Amygdala (tissue), 56 donors: ENCODE measurements at places on chromosomes 2 and 18.

- DNase-seq, result no peak
These were observed 9.2 kb downstream of the HS6ST1 start for GRCh38 chr2:128309280-128310093.

DNA sequence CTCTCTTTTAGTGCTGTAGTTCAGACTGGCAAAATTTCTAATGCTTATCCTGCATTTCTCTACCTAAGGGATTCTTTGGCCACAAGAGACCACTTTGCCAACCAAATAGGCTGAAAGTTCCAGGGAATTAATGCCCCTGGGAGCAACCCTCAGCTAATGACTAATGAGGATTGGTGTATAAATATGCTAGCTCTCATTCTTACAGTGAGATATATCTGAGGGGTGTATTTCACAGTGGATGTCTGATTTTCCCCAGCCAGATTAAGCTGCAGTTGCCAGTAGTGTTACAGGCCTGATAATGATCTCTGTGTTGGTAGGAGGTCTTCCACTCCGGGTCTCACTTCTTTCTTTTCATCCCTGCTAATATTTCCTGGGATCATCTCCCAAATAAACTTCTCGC is 90.4 kb downstream of the GULP1 start:
- DNase-seq, result no peak

GRCh38 chr2:168090366-168091135 is 156.8 kb downstream of the STK39 start:
- no peak for DNase-seq

GRCh38 chr18:13558124-13558523 is 168.2 kb downstream of the FAM210A start:
- peak; percentile 25 for DNase-seq

DNA sequence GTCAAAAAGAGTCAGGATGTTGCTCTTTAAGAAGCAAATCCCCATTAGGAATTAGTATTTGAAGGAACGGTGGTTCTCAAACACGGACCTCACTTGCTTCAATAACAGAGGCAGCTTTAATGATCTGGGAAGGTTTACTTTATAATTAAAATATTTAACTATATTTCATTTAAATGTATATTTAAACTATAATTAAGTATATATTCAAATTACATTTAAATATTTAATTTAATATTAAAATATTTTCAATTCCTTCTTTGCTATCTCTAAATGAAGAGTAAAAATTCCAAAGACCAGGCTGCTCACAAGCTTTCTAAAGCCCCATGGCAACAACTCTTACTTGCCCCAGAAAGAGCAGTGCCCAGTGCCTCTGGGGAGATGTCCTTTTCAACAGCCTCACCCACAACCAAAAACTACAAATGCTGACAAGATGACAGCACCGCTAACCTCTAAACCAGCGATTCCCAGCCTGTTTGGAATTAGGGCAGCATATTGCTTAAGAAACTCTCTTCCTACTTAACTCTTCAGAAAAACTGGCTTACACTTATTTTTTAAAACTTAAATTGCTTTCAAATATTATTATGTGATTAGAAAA is 62.9 kb upstream of the POU3F3 start:
- no peak for DNase-seq

DNA sequence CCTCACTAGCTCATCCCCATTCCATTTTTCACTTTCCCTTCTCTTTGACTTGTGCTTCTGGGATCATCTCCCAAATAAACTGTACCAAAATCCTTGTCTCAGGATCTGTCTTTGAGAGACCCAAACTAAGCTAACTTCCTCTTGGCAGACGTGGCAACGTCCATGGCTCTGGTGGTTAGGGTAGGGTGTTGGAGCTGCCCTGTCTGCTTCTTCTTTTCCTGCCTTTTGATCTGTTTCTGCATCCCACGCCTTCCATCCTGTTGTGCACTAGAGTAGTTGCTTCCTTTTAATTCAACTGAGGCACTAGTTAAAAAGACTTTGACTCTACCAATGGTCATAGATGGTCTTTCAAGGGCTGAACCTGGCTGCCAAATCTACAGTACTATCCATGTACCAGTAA is 5.5 kb upstream of the MAP4K4 start:
- no peak for DNase-seq

DNA sequence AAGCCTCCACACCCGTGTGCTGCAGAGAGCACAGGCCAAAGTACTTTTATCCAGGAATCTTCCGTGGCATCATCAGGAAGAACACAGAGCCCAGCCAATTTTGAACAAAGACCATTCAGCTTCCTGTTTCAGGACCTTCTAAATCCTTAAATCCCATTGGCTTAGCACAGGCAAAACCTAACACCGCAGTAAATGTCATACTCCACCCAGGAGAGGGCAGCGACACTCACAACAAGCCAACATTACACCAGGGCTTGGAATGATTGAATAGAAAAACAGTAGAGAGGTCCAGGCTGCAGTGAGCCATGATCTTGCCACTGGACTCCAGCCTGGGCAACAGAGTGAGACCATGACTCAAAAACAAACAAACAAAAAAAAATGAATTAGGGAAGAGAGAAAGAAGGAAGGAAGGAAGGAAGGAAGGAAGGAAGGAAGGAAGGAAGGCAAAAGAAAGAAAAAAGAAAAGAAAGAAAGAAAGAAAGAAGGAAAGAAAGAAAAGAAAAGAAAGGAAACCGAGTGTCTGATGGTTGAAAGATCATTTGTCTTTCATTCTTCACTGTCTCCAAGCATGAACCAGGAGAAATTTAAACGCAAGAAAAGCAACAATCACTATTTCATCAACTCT is 144.6 kb upstream of the SATB2 start:
- no peak for DNase-seq

GRCh38 chr2:110904779-110905148 is 172.4 kb downstream of the ACOXL start:
- no peak for DNase-seq

GRCh38 chr2:1914541-1915165 is 170.3 kb upstream of the PXDN start:
- no peak for DNase-seq

DNA sequence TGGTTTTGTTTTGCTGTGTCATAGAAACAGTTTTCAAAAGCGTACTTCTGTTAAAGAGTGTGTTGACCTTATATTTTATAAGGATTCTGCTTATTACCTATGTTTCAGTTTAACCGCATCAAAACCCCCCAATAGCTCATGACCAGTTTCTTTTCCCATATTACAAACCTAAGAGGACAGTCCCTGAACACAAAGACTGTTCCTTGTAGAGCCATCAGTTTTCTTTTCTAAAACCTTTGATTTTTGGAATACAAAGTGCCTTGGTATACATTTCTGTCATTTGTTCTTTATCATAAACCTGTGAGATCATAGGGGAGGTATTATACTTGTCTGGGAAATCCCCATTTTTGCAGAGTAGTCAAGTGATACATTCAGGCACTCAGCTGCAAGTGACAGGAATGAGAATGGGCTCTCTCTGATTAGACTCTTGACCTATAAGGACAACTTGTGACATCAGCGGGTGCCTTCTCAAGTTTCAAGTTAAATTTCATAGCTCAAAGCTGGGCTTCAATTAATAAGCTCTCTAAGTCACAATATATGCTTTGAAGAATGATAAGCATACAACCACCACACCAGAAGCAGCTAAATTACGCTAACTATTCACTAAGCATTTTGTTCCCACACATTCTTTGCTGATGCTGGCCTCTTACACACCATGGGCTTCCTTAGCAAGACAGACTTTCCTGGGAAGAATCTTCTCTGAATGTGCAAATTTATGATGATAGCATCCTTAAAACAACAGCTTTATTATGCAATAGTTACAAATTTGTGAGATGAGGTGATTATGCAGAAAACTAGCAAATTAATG is 97.5 kb upstream of the CD302 start:
- no peak for DNase-seq

DNA sequence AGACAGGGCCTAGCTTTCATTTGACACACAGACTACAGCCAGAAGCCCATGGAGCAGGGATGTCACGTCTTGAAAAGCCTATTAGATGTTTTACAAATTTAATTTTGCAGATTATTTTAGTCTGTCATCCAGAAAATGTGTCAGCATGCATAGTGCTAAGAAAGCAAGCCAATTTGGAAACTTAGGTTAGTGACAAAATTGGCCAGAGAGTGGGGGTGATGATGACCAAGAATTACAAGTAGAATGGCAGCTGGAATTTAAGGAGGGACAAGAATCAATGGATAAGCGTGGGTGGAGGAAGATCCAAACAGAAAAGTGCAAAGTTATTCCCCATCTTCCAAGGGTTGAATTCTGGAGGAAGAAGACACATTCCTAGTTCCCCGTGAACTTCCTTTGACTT is 7.8 kb upstream of the IL1RL2 start:
- DNase-seq, result no peak

GRCh38 chr2:127455566-127456493 is 37.6 kb downstream of the PROC start:
- no peak for DNase-seq

GRCh38 chr2:18063826-18064470 is 185.5 kb downstream of the KCNS3 start:
- DNase-seq, result no peak

GRCh38 chr18:22848615-22849014 is 84.5 kb upstream of the RBBP8 start:
- no peak for DNase-seq

DNA sequence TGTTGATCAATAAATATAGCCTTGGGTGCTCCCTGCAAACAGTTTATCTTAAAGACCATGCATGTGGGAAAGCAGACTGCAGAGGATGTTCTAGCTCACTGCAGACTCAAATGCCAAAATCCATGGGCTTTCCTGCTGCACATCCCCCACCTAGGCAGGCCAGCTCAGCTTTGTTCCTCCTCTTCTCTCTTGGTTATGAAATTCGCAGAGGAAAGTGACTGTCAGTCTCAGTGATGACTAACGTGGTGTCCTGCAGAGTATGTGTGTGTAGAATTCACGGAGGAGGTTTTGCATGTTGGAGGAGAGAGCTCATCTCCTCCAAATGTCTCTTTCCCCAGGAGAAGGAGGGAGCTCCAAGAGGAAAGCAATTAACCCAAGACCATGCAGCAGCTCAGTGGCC is 21.4 kb upstream of the KCNS3 start:
- DNase-seq, result no peak

- no peak for DNase-seq
These were observed 3.5 kb downstream of the CAPN14 start for GRCh38 chr2:31213601-31214443.

- peak; percentile 37 for DNase-seq
These were observed 17.6 kb upstream of the TMEM247 start for GRCh38 chr2:46461709-46462171.

- no peak for DNase-seq
These were observed 4.8 kb downstream of the PSMD14 start for GRCh38 chr2:161312996-161313395.

DNA sequence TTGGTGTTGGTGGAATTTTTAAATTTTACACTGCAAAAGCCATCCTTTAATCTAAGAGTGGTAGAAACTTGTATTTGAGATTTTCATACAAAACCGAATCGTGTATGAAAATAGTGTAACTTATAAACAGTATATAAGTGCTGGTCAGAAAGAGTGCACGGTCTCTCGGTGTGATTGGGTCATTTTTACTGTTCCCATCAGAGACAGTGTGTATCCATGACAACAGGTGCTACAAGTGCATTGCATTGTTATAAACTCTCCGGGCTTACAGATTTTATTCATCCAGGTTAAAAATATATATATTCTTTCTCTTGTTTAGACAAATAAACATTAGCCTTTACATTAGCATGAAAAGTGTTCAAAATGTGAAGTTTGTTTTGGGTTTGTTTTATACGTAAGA is 721.9 kb downstream of the METTL4 start:
- no peak for DNase-seq

DNA sequence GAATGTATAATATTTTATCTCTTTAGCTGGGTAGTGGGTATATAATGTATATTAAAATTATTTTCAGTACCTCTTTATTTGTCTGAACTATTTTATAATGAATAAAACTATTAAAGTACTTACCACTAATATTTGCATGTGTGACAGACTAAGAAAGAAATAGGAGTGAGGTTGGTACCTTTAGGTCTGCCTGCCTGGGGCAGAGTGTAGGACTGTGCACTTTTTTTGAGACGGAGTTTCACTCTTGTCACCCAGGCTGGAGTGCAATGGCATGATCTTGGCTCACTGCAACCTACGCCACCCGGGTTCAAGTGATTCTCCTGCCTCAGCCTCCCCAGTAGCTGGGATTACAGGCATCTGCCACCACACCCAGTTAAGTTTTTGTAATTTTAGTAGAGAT is 18.8 kb downstream of the NCOA1 start:
- DNase-seq, result no peak

DNA sequence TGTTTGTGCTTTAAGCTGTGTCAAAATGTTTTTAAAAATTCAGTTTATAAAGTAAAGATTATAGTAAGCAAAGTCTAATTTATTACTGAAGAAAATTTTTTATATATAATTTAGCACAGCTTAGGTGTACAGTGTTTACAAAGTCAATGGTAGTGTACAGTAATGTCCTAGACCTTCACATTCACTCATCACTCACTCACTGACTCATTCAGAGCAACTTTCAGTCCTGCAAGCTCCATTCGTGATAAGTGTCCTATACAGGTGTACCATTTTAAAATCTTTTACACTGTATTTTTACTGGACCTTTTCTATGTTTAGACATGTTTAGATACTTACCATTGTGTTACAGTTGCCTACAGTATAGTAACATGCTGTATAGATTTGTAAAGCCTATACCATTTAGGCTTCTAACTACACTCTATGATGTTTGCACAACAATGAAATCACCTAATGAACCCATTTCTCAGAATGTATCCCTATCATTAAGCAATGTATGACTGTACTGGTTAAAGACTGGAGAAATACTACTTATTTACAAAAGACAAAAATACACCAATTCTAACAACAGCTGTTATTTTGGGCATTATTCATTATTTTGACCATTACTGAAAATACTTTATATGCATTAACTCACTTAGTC is 95.1 kb downstream of the STRN start:
- no peak for DNase-seq

DNA sequence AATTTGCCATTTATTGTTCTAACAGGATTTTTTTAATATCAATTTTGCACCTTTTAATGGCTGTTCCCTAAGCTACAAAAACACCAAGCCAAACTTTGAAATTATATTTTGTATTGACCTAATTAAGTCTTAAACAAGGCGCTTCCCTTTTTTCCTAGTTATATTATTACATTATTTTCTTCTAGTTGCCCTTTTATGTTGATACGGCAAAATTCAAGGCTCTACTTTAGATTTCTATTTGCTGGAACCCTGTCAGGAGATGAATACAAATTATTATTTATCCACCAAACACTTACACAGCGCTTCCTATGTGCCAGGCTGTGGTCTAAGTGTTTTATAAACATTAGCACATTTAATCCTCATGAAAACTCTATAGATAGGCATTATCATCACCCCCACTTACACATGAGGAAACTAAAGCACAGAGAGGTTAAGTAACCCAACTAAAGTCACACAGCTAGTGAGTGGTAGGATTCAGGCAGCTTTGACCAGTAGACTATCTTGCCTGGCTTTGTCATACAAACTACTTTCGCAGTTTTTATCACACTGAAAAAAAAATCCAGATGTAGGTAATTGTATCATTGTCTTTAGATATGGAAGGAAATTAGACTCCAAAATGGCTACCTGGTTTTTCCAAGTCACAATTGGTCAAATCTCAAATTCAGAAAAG is 456.5 kb downstream of the STK39 start:
- DNase-seq, result no peak
